Stimulated activated CD8-positive, alpha-beta memory T cell treated with anti-CD3 and anti-CD28 coated beads, Interleukin-4, amount 100 ng/mL, for 1 hour (primary cell): ENCODE measurements at places on chromosomes 1 and 21.

DNA sequence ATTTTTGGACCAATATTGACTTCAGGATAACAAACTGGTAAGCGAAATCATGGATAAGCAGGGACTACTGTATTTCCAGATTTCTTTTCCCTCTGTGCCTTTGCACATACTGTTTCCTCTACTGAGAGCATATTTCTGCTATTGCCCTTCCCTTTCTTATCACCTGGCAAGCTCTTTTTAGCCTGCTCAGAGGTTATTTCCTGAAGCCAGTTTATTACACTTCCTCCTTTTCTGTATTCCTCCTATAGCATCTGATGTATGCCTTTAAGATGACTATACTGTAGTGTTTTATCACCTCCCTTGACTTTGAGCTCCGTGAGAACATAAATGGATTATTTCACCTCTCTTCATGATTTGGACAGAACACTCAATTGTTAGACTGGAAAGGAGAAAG lies 49.0 kb downstream of the MAGI3 start:
- no peak for DNase-seq

DNA sequence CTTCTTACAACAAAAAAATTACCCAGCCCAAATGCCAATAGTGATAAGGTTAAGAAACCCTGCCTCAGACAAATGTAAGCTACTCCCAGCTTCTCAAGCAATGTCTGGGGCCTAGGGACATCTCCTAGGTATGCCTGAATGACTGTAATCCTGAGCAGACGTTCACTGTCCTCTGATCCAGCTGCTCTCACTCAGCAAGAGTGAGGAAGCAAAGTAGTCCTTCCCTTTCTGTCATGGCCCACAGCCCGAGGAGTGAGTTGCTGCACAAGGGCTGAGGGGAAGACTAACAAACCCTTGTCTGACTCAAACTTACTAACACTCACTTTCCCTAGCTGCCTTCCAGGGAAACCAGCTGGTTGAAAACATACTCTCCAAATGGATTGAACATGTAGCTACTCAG lies 124.9 kb upstream of the TNFSF4 start:
- no peak for DNase-seq

GRCh38 chr1:203353486-203353885 lies 2.6 kb upstream of the FMOD start:
- no peak for DNase-seq

GRCh38 chr1:109826930-109827349 lies 63.2 kb upstream of the EPS8L3 start:
- no peak for DNase-seq

- no peak for DNase-seq
Measured at GRCh38 chr1:59522925-59523505, 226.1 kb downstream of the FGGY start.

DNA sequence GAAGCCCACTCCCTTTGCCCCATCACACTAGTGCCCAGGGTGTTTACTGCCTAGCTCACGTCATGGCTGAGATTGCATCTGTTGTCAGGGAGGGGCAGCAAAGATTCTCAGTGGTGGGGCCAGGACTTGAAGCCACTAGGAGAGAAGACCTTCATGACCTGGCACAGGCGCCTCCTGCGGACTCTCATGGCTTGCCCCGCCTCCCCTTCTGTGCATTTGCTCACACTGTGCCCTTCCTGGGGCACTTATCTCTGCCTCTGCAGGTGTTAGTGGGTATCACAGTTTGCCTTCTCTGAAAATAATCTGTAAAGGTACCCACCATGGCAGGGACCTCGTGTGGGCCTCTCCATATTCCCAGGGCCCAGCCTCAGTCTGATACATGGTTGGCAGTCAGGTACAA lies 20.1 kb downstream of the PTPRU start:
- no peak for DNase-seq

DNA sequence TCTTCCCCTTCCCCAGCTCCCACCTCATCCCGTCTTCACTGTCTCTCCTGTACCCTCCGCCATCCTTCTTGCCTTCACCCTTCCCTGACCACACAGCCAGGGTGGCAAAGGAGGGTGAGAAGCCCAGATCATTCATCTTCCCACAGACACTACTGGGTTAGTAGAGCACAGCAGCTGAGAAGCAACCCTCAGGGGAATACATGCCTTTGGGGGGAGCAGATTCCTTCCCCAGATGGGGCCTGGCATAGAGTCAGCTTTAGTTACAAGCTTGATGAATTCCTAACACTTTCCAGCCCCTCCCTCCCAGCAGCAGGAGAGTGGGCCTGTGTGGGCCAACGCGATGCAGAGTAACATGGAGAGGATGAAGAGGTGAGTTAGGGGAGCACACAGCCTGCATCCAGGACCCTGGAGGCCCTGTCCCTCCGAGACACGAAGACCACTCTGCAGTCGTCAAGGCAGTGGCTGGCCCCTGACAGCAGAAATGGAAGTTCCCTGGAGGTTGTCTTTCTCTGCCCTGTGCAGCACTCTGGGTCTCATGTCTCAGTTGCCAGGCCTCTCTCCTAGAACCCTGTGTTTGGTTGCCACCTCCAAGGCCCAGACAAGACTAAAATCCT lies 8.8 kb upstream of the BTG2 start:
- no peak for DNase-seq

GRCh38 chr1:243496187-243496646 lies 240.4 kb downstream of the SDCCAG8 start:
- DNase-seq: no peak

DNA sequence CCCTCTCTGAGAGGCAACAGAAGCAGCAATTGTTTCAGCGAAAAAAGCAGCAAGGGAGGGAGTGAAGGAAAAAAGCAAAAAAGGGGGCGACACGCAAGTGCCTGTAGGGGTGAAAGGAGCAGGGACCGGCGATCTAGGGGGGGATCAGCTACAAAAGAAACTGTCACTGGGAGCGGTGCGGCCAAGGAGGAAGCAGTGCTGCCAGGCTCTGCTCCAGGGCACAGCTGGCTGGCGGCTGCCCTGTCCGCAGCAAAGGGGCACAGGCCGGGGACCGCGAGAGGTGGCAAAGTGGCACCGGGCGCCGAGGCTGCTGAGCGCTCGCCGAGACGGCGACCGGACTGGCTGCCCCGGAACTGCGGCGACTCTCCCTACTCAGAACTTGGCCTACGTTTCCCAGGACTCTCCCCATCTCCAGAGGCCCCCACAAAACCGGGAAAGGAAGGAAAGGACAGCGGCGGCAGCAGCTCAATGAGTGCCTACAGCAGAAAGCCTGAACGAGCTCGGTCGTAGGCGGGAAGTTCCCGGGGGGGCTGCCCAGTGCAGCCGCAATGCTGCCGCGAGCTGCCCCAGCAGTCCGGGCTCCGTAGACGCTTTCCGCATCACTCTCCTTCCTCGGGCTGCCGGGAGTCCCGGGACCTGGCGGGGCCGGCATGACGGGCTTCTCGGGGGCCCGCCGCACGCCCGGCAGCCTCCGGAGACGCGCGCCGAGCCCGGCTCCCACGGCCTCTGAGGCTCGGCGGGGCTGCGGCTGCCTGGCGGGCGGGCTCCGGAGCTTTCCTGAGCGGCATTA lies 1.0 kb upstream of the CDKN2C start:
- no peak for DNase-seq

- DNase-seq: no peak
Measured at GRCh38 chr1:160428655-160429054, 28.3 kb downstream of the VANGL2 start.

GRCh38 chr1:80305466-80305865 lies 1298.9 kb upstream of the ADGRL4 start:
- no peak for DNase-seq

DNA sequence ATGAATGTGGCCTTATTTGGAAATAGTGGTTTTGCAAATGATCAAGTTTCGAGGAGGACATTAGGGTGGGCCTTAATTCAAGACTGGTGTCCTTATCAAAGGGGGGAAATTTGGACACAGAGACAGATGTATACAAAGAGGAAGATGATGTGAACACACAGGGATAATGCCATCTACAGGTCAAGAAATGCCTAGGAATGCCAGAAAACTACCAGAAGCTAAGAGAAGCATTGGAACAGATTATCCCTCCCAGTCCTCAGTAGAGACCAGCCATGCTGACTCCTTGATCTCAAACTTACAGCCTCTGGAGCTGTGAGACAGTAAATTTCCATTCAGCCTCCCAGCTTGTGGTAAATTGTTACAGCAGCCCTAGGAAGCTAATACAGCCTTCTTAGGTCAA lies 151.4 kb downstream of the PTGER3 start:
- no peak for DNase-seq

GRCh38 chr1:157711802-157712201 lies 11.2 kb upstream of the FCRL3 start:
- no peak for DNase-seq

DNA sequence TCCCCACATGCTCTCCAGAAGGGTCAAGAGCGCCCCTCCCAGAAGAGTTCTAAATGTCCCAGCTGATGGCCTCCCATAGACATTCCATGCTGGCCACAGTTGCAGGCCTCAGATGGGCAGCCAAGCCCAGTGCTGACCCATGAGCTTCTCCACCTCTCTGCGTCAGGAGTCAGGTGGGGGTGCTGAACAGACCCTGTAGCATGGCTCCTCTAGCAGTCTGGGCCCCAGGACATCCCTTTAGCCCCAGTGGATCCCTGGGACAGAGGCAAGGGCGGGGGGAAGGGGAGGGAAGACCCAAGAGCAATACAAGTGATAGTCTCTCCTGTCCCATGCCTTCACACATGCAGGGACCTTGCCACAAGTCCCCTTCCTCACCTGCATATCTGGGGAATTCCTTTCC lies 56.7 kb downstream of the LRRN2 start:
- DNase-seq: no peak

DNA sequence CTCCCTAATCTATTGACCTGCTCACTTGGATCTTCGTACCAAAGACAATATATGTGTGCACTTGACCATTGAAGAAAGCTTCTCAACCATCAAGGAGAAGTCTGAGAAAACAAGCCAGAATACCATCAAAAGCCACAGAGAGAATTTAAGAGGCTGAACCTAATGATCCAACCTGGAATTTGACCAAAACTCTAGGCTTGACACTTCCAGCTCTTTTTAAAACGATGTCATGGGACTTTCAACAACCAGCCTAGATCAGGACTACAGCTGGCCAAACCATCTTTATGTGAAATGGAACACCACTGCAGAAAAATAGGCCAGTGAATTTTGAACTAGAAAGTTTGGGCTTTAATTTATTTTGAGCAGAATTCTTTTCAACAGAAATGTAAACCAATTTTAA lies 444.4 kb downstream of the LTN1 start:
- DNase-seq: no peak

DNA sequence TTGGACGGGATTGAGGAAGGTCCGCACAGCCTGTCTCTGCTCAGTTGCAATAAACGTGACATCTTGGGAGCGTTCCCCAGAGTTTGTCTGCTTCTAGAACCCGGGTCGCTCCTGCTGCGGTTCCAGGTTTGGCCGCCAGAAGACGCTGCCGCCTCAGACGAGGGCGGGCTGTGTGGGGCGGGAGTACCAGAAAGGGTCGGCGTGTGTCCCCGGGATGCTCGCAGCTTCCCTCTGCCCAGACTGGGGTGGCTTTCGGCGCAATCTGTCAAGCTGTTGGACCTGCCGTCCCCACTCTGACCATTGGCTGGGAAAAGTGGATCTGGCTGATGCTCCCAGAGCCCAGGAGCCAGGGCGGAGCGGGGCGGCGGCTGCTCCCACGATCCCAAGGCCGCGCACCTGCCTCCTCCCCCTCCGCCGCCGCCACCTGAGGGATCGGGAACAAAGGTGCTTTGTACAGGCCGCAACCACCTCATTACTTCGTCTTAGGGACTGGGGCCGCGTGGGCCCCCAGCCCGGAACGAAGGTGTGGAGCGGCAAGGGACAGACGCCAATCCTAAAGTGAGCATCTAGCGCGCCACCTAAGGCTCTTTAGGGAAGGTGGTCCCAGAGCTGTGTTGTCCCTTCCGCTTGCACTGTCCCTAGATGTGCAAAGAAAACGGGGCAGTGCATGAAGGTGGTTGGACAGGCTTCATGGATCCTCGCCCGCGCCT lies 683 bp upstream of the EFNA4 start:
- no peak for DNase-seq

DNA sequence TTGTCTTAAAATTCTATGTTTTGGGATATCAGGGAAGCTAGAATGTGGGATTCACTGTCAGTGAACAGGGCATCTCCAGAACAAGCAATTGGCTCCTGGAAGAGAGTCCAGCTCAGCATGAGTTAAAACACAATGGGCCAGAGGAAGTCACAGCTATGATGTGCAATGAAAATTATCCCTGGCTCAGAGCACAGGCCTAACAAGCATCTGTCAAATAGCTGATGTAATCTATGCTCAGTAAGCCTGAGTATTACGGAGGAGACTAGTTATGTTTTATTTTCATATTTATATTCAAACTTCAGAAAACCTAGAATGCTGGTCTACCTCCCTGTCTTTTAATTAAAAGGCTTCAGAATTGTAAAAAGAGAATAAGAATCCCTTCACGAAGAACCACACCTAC lies 41.6 kb downstream of the PARP1 start:
- DNase-seq: no peak

- no peak for DNase-seq
Measured at GRCh38 chr1:192546596-192547190, 28.9 kb upstream of the RGS1 start.

GRCh38 chr1:151570819-151571218 lies 30.7 kb downstream of the TUFT1 start:
- DNase-seq: no peak

GRCh38 chr1:172211221-172211620 lies 209.3 kb upstream of the C1orf105 start:
- no peak for DNase-seq

DNA sequence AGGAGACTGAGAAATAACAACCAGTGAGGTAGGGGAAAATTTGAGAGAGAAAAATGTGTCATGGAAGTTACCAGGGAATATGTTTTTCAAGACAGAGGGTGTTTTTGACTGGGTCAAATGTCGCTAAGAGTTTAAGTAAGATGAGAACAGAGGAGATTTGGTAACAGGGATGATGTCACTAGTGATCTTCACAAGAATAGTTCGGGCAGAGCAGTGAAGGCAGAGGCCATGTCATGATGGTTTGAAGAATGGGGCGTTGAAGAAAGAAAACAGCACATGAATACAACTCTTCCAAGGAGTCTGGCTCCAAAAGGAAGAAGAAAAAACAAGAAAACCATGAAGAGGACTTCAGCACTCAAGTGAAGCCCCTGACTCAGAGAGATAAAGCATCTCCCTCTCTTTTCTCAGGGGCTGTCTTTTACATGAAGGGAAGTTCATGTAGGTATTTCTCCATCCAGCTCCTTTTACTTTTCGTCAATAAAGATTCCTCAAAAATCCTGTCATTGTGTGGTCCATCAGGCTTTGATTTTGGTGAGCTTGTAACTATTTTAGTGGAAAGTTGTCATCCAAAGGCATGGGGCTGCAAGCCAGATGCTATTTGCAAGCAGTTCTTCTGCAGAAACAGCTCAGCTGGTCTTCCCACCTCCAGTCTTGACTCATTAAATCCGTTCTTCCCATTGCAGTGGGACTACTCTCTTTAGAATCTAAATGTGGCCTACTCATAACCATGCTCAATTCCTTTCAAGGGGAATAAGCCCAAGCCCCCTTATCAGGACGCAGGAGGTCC lies 397.3 kb downstream of the LMX1A start:
- DNase-seq: no peak

- DNase-seq: no peak
Measured at GRCh38 chr1:80218112-80218511, 1211.6 kb upstream of the ADGRL4 start.

GRCh38 chr1:226029093-226029496 lies 30.0 kb upstream of the SDE2 start:
- DNase-seq: no peak
